LNCaP clone FGC (cell line): ENCODE measurements at places on chromosomes 2 and 18.
A peak's percentile ranks its signal among the peaks of the same experiment; 100 is the strongest.

GRCh38 chr18:10518595-10519255, 7.1 kb upstream of the NAPG start:
- no peak for DNase-seq

GRCh38 chr18:30766053-30766452, 276.5 kb downstream of the DSC3 start:
- no peak for DNase-seq

GRCh38 chr18:39918847-39919246, 2036.2 kb upstream of the PIK3C3 start:
- DNase-seq, result no peak

- no peak for DNase-seq
These were observed 1.8 kb downstream of the PAX8 start for GRCh38 chr2:113276761-113277425.

GRCh38 chr2:119242276-119243119, 18.9 kb downstream of the STEAP3 start:
- no peak for DNase-seq

DNA sequence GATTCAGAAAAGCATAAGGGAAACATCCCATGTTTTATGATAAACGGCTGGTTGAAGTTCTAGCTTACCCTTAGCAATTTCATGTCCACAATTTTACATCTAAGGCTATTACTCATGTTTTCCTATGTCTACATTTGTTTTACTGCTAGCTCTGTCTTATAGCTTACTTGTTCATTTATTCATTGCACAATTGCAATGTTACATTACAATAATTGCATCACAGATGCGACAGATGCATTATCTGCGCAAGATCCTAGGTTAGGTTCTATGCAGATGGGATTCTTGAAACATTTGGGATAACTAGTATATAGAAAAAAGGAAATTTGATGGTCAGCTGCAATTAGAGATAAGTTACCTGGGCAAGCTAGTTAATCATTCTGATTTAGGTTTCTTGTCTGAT, 108.4 kb downstream of the ARHGAP28 start:
- DNase-seq, result no peak

- DNase-seq, result no peak
These were observed 45.8 kb downstream of the TMEM17 start for GRCh38 chr2:62460175-62460574.

GRCh38 chr2:45986509-45986908, 310.7 kb upstream of the EPAS1 start:
- no peak for DNase-seq

DNA sequence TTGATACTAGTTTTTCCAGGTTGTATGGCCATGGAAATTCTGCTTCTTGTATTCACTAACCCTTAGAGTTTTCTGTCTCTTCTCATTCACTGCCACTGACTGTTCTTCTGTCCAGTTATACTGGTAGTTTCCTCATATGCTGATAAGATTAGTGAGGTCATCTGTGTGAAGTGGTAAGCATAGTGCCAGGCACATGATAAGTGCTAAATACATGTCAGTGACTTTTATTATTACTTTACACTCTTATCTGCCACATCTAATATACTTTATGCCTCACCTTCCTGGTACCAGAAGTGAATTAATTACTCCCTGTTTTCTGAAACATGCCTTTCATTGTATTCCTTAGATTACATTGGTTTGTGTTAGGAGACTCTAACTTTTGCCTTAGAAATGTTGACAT, 91.3 kb downstream of the NBEAL1 start:
- no peak for DNase-seq

- DNase-seq, result no peak
These were observed 75.9 kb downstream of the TXNL1 start for GRCh38 chr18:56562479-56562878.

DNA sequence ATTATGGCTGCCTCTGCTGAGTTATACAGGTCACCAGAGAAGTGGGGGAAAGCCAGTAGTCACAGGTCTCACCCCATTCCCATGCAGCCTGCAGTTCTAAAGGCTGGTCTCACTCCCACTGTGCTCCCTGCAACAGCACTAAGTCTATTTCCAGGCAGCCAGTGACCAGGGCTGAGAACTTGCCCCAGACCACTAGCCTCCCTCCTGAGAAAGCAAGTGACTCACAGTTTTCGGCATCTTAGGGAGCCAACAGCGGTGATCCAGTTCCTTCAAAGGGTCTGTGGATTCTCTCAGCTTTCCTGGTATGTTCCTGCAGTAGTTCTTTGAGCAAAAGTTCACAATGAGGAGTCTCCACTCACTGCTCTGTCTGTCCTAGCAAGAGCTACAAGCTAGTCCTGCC, 329.6 kb upstream of the MAP2 start:
- no peak for DNase-seq

DNA sequence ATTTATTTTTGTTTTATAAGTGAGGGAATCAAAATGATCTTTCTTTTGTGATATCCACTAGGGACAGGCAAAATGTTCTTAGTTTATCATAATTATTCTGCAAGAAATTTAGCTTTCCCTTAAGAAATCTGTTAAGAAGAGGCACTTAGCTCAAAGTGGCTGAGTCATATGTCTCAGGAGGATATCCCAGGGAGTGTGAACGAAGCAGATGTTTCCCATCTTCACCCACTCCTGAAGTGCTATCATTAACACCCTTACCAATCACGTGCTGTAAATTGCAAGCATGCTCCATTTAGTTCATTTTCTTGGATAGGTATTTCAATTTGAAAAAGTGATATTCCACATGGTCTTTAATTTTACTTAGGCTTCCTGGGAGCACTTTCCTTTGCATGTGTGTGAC, 774.3 kb upstream of the TMEFF2 start:
- no peak for DNase-seq

DNA sequence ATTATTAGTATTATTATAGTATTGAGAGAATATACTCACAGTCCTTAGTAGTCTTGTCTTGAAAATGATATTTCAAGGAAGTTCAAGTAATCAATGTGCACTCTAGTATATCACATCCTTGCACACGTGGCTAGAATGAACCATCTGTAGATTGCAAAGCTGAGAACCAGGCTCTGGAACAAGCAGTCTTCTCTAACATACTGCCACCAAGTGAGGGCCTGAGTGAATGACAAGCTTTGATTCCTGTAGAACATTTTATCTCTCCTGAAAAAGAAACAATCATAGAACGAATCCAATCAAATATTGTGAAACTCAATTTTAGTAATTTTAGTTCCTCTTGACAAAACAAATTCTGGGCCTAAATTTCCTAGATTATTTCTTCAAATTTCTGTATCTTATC, 55.3 kb upstream of the SULT1C3 start:
- no peak for DNase-seq

DNA sequence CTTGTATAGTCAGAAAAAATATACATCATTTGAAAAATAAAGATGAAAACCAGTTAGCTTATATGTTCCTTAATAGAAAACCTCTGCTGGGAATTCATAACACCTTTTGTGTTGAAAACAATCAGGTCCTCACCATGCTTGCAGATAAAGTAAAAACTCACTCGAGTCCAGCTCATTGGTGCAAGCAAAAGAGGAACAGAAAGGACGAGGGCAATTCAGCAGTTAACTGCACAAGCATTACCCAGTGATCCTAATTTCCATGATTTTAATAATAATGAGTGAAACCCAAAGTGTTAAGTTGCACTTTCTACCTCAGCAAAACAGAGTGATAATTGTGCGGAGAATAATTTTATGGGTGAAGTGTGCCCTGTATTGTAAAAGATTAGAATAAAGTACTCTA, 839.9 kb downstream of the BCL11A start:
- DNase-seq, result no peak

GRCh38 chr2:25845843-25846505, 32.3 kb downstream of the ASXL2 start:
- no peak for DNase-seq

DNA sequence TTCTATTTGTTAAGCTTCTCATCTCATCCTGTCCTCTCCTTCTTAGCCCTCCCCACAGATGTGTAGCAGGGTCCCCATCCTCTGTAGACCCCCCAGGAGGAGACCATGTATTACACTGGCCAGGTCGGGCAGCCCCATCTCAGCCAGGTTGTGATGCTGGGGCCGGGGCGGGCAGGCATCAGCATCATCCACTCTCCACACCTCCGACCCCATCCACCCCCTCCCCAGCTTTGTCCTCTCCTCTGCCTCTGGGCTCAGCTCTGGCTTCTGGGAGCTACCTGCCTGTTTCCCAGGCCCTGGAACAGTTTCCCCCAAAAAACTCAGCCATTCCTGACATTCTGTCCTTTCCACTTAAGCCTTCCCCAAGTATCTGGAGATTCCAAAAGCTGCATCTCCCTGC, 49.2 kb downstream of the GBX2 start:
- no peak for DNase-seq

DNA sequence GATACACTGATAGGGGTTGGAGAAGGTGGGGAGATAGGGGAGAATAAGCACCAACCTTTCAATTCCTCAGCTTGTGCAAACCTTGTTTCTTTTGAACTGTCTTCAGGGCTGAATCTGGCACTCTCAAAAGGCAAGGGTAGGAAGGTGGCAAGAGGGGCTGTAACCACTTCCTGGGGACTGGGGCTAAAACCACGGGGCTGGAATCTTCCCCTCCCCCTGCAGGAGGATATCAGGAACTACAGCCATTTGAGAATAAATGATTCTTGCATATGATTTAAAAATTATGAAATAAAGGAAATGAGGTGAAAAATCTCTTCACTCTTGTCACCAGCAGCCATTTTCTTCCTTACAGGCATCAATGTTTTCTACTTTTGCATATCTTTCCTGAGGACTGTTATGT, 50.8 kb downstream of the ATOH8 start:
- no peak for DNase-seq

- peak; percentile 1 for DNase-seq
These were observed 561.2 kb upstream of the CNTNAP5 start for GRCh38 chr2:123463886-123464285.

DNA sequence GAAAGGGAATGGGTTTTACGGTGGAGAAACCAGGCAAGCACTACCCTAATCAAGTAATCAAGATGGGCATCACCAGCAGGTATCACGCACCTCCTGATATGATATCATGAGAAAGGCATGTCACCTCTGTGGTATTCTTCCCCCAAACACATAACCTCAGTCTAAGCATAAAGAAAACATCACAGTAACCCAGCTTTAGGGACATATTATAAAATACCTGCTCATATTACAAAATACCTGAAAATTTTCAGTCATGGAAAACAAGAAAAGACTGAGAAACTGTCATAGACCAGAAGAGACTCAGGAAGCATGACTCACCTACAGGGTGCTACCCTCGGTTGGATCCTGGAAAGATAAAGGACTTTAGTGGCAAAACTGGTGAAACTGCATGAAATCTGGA, 30.5 kb downstream of the GCKR start:
- no peak for DNase-seq

GRCh38 chr2:12412898-12413305, 303.8 kb upstream of the TRIB2 start:
- DNase-seq, result no peak

DNA sequence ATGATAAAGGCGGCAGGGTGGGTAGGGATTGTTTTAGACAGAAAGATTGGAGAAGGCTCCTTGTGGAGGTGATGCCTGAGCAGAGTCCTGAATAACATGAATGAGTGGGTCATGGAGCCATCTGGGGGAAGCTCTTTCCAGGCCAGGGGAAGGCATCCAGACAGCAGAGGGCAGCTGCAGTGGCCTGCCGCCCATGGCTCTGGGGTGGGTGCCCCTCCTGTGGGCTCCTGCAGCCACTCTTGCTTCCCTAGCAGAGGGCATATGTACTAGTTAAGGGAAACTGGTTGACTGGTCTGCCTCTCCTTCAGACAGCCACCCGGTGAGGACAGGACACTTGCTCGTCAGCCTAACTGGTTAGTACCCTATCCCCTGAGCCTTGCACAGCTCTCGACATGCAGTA, 46.5 kb upstream of the SLC1A4 start:
- DNase-seq, result no peak

DNA sequence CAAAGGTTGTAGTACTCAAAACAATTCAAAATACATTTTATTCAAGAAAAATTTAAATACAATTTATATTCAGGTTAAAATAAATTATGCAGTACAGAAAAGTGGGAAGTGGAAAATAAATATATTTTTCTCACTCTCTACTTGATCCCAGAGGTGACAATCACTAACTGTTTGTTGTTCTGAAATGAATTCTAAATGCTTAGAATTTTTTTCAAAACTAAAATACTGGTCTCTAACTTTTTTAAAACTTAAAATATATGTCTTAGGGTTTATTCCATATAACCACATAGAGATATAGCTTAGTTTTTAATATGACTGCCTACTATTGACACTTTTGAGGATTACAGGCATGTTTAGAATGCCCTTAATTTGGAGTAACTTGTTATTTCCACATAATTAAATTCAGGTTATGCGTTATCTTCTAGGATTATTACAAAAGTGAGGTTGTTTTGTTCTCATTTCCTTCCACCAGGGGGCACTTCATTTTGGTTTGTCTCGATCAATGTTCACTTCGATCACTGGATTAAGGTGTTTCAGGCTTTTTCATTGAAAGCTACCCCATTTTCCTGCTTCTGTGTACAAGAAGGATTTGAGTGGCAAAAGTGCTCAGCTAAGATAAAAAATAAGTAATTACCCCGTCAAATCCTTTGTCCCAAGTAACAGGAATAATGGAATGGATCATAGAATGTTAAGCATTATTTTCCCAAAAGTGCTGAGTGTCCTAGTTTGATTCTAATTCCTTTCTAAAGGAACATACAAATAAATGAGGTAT, 27.1 kb upstream of the TFPI start:
- DNase-seq, result no peak

GRCh38 chr2:231399853-231400680, 4.6 kb downstream of the B3GNT7 start:
- no peak for DNase-seq

GRCh38 chr2:222862106-222862908, 1.5 kb downstream of the ACSL3 start:
- no peak for DNase-seq

DNA sequence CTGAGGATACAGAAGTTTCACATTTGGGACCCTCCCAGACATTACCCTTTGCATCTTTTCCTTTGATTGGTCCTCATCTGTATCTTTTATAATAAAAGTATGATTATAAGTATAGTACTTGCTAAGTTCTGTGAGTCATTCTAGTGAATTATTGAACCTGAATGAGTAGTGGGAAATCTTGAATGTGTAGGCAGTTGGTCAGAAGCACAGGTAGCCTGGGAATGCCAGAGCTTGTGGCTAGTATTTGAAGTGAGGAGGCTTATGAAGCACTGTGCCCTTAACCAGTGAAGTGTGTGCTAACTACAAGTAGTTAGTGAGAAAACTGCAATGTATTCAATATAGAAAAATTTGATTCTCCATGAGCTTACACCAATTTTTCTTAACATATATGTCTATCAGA, 257.6 kb downstream of the GRB14 start:
- DNase-seq, result no peak

DNA sequence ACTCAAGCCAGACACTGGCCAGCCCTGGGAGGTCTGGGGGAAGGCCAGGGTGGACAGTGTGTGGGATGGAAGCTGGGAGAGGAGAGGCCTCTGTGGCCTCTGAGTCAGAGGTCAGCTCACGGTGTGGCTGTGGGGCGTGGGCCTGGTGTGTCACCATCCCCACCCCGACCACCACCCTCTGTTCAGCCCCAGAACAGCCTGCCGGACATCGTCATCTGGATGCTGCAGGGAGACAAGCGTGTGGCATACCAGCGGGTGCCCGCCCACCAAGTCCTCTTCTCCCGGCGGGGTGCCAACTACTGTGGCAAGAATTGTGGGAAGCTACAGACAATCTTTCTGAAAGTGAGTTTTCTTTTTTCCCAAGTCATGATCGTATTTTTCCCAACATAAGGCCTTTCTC, 110.5 kb downstream of the DYSF start:
- DNase-seq, result no peak
